Suprapubic skin (tissue), 4 donors: ENCODE measurements at places on chromosomes 6 and 20. TPM values are rescaled to one million over a fixed set of nuclear protein-coding genes. Genes with fewer than 3 reads are reported as not detected.

SYNGAP1 gene
- total RNA-seq = 30.4 TPM

CST2 gene
- not detected for total RNA-seq

MUC21 gene
- total RNA-seq = 0.38 TPM

CEP43 gene
- 7.8 TPM for total RNA-seq

DNA sequence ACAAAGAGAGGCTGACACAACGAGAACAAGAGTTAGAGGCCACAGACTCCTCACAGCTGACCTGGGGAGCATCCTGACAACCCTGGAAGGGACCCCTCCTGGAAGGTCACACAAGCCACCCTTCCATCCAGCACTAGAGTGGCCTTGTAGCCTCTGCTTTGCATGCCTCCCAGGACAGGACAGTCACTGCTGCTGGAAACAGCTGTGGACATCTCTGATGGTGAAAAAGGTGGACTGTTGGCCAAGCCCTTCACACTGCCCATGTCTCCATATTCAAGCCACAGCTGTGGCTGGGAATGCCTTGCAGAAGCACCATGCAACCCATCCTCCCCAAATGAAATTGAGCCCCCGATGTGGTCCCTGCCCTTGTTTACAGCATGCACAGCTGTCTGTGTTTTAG lies 102.1 kb upstream of the SRSF6 start:
- H3K36me3 ChIP-seq = no peaks in the 10 kb centered on the region
- H3K27ac ChIP-seq = no peak overlapping the region
- no peak for DNase-seq
- no peak overlapping the region for H3K4me3 ChIP-seq
- H3K4me1 ChIP-seq = no peaks in the 10 kb centered on the region

GRCh38 chr6:71383901-71384489 lies 95.4 kb downstream of the OGFRL1 start:
- DNase-seq = no peak
- no peak overlapping the region for H3K27ac ChIP-seq
- peaks cover 23% of the 10 kb centered on the region for H3K4me1 ChIP-seq
- no peaks in the 10 kb centered on the region for H3K27me3 ChIP-seq

DNA sequence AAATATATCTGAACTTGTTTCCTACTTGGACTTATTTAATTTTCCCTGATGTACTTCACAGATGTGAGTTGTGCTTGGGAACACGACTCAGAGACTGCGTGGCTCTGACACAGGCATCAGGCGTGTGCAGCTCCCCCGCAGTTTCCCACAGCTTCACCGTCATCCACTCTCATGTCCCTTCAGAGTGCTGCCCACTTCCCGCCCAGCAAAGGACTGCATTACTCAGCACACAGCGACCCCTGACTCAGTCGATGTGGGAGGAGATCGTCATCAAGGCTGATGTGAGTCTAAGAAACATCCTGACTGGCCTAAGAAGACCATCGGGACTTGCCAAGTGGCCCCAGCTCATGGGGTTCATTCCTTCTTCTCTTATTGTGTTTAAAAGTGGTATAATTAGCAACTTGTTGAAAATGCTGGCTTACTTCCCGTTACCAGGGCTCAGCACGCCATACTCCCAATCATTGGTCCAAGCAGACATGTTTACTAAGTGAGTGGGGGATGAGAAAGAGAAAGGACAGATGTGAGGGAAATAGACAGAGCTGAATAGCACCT lies 539.4 kb upstream of the JARID2 start:
- no peak for DNase-seq
- no peaks in the 10 kb centered on the region for H3K36me3 ChIP-seq
- peaks cover 25% of the 10 kb centered on the region for H3K4me1 ChIP-seq
- H3K27ac ChIP-seq = peak overlapping the region; percentile 31
- no peaks in the 10 kb centered on the region for H3K27me3 ChIP-seq

GRCh38 chr20:6055981-6056569 lies 2.2 kb upstream of the LRRN4 start:
- no peak overlapping the region for H3K27ac ChIP-seq
- peaks cover 12% of the 10 kb centered on the region for H3K4me1 ChIP-seq
- H3K4me3 ChIP-seq = no peak overlapping the region
- H3K27me3 ChIP-seq = peaks cover 21% of the 10 kb centered on the region

GRCh38 chr6:115594891-115595290 lies 465.8 kb downstream of the FRK start:
- no peaks in the 10 kb centered on the region for H3K27me3 ChIP-seq
- H3K4me1 ChIP-seq = no peaks in the 10 kb centered on the region
- H3K36me3 ChIP-seq = no peaks in the 10 kb centered on the region
- H3K27ac ChIP-seq = no peak overlapping the region
- H3K4me3 ChIP-seq = no peak overlapping the region
- DNase-seq = no peak

GRCh38 chr20:572727-573126 lies 29.1 kb upstream of the CSNK2A1 start:
- H3K27ac ChIP-seq = no peak overlapping the region
- peaks cover 11% of the 10 kb centered on the region for H3K4me1 ChIP-seq
- no peaks in the 10 kb centered on the region for H3K36me3 ChIP-seq
- H3K27me3 ChIP-seq = peaks cover 64% of the 10 kb centered on the region
- no peak overlapping the region for H3K4me3 ChIP-seq

GRCh38 chr6:37432590-37432915 lies 468 bp upstream of the CMTR1 start:
- peaks cover 23% of the 10 kb centered on the region for H3K4me1 ChIP-seq
- DNase-seq = no peak
- H3K27me3 ChIP-seq = no peaks in the 10 kb centered on the region
- peaks cover 18% of the 10 kb centered on the region for H3K36me3 ChIP-seq

GRCh38 chr6:4606821-4607704 lies 169.1 kb upstream of the CDYL start:
- H3K27me3 ChIP-seq = no peaks in the 10 kb centered on the region
- no peak for DNase-seq

DNA sequence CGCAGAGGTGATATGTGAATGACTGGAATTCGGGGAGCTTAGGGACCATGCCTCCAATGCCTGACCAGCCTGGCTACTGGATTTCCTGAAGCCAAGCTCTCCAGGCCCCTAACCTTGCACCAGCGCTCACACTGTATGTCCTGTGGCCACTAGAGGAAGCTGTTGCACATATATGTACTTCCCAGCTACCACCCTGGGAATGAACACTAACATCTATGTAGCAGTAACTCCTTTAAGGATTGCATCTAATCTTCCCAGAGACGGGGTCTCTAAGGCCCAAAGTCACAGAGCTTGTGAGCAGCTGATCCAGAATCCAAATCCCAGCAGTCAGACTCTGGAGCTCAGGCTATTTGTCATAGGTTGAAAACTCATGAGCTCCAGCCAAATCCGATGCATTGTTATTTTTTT lies 20.4 kb upstream of the BPIFB1 start:
- peaks cover 45% of the 10 kb centered on the region for H3K27me3 ChIP-seq
- H3K36me3 ChIP-seq = no peaks in the 10 kb centered on the region
- H3K4me3 ChIP-seq = no peak overlapping the region
- no peak for DNase-seq
- H3K27ac ChIP-seq = no peak overlapping the region

- no peaks in the 10 kb centered on the region for H3K36me3 ChIP-seq
- DNase-seq = no peak
- H3K4me1 ChIP-seq = no peaks in the 10 kb centered on the region
Observed at GRCh38 chr6:135910790-135911618, 59.5 kb downstream of the PDE7B start.

DNA sequence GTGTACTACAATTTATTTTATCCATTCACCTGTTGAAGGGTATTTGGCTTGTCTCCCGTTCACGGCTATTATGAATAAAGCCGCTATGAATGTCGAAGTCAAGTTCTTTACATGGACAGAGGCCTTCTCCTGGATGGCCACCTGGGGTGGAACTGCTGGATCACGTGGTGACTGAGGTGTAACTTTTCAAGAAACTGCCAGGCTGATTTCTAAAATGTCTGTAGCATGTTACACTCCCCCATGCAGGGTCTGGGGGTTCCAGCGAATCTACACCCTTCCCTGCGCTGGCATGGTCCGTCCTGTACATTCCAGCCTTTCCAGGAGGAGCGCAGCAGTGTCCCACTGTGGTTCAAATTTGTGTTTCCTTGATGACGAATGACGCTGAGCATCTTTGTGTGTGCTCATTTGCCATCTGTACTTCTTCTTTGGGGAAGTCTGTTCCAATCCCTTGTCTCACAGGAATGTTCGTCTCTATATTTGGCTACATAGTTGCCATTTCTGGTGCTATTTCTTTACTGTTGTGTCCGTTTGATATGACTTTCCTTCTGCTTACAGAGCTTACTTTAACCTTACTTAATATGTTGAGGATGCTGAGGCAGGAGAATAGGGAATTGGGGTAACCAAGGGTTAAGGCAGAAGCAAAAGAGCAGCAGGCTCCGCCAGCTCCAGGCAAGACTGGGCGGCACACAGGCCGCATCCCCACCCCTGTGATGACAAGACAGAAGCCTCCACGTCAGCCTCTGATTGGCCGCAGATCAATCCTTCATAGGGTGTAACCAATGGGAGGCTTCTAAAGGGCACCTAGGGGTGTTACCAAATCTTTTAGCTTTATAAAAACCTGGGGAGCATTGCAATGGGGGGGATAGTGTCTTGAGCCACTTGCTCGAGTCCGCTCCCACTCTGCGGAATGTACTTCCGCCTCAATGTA lies 106.6 kb downstream of the TAF4 start:
- no peak overlapping the region for H3K4me3 ChIP-seq
- no peaks in the 10 kb centered on the region for H3K36me3 ChIP-seq
- no peak for DNase-seq
- peaks cover 14% of the 10 kb centered on the region for H3K27me3 ChIP-seq
- H3K4me1 ChIP-seq = no peaks in the 10 kb centered on the region
- H3K27ac ChIP-seq = no peak overlapping the region

DNA sequence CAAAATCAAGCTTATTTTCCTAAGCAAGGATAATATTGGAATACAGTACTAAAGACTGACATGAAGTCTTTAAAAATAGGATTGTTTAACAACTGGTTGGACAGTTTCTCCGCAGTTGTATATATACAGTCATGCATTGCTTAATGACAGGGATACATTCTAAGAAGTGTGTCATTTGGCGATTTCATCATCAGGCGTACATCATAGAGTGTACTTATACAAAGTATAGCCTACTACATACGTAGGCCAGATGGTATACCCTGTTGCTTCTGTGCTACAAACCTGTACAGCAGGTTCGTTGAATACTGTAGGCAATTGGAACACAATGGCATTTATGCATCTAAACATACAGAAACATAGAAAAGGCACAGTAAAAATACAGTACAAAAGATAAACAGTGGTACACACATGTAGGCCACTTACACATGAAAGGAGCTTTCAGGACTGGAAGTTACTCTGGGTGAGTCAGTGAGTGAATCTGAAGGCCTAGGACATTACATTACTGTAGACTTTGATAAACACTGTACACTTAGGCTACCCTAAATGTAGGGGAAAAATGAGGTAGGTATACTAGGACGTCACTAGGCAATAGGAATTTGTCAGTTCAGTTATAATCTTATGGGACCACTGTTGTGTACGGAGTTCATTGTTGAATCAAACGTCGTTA lies 20.1 kb downstream of the HECA start:
- no peaks in the 10 kb centered on the region for H3K36me3 ChIP-seq
- H3K27me3 ChIP-seq = no peaks in the 10 kb centered on the region
- H3K4me3 ChIP-seq = no peak overlapping the region
- H3K27ac ChIP-seq = peak overlapping the region; percentile 33
- no peak for DNase-seq
- H3K4me1 ChIP-seq = peaks cover 72% of the 10 kb centered on the region

DNA sequence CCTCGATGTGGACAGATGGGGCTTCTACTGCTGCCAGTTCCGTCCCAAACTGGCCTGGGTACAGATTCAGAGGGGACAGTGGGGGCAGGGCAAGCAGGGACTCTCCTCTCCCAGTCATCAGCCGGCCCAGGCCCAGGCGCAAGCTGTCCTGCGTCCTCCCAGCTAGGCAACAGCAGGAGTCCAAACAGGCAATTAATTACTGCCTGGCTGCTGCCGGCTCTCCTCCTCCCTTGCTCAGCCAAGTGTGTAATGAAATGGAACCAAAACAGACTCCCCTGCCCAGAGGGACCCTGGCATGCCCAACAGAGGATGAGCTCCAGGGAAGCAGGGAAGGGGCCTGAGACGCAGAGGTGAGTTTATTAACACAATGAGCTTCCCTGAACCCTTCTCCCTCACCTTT lies 17.8 kb upstream of the SLC32A1 start:
- H3K4me1 ChIP-seq = no peaks in the 10 kb centered on the region
- no peaks in the 10 kb centered on the region for H3K36me3 ChIP-seq
- no peak overlapping the region for H3K4me3 ChIP-seq

GRCh38 chr6:6591778-6592465 lies 3.4 kb downstream of the LY86 start:
- H3K27me3 ChIP-seq = no peaks in the 10 kb centered on the region
- peak overlapping the region; percentile 39 for H3K27ac ChIP-seq
- DNase-seq = no peak
- no peak overlapping the region for H3K4me3 ChIP-seq
- H3K36me3 ChIP-seq = no peaks in the 10 kb centered on the region

DNA sequence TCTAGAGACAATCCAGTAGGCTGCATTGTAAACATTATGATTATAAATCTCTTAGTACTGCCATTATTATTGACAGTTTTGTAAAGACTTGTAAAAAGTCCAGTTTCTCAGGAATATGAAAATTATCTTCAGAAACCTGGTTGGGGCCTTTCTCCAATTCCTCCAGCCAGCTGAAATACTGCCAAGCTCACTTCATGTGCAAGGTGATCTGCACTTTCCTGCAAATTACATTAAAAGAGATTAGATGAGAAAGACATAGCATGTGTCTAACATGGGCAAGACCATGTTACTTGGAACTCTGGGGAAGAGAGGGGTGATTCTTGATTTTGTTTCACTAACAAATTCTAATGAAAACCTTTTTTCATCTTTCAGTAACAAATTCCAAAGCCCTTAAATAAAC lies 24.0 kb downstream of the PGM3 start:
- H3K27me3 ChIP-seq = no peaks in the 10 kb centered on the region
- no peak overlapping the region for H3K4me3 ChIP-seq
- no peaks in the 10 kb centered on the region for H3K4me1 ChIP-seq
- no peak for DNase-seq
- H3K36me3 ChIP-seq = peaks cover 99% of the 10 kb centered on the region

DNA sequence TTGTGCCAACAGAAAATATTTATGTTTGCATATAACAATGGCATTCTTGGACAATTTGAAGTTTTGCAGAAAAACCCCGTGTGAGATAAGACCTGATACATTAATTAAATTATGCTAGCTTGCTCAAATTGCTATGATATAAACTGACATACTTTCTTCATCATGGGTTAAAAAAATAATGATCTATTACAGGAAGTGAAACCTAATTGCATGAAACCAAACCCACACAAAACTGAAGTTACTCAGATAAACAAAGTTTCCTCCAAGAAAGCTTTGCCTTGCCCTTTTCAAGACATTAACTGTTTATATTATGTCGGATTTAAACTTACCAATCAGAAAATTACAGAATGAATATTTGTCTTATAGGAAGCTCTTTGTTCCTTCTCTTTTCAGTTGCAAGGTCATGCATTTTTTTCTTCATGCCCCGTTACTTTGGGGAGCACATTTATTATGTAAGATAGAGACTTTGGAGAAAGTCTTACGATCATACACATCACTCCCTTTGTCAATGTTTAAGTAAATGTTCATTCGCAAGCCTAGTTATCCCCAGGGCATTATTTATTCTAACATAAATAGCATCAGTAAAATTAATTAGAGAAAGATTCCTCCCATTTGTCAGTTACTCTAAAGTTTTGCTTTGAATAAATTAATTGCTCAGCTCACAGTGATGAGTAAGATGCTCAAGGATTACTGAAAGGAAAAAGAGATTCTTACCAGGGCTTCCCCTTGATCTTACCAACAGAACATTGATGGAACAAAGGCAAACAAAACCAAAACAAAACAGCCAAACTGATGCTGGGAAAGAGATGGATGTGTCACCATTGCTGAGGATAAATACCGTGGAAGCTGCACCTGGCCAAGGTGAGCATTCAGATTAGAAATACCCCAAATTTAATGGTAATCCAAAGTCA lies 14.8 kb upstream of the TMEM244 start:
- no peaks in the 10 kb centered on the region for H3K36me3 ChIP-seq
- no peaks in the 10 kb centered on the region for H3K4me1 ChIP-seq
- no peaks in the 10 kb centered on the region for H3K27me3 ChIP-seq
- DNase-seq = no peak
